Astrocyte (in vitro differentiated cells and primary cell): ENCODE measurements at places on chromosomes 7 and 10. TPM values are rescaled to one million over a fixed set of nuclear protein-coding genes. Genes with fewer than 3 reads are reported as not detected.

DNA sequence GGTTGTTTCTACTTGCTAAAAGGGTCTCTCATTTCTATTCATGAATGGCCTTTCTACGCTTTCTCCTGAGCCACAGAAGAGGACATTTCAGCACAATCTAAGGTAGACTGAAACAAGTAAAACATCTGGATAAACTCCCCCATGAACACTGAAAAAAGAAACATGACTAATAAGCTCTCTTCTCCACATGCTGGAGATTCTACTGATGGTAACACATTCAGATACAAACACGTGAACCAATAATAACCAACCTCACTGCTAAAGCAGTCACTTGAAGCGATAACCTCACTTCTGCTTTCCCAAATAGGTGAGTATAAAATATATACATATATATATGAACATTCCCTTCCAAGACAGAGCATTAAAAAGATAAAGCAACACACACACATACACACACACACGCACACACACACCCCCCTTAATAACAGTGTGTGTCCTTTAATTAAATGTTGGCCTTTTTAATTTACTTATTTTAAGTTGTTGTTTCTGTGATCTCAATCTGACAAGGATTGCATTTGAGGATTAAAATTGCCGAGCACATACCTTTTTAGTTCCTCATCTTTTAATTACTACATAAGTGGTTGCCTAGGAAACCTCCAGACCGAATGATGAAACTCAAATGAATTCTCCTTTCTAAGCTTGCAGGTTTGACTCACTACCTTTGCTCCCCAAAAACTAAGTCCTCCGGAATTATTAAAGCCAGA is 292.4 kb upstream of the KLF14 start:
- H3K36me3 ChIP-seq = no peaks in the 10 kb centered on the region
- H3K4me1 ChIP-seq = peaks cover 4% of the 10 kb centered on the region
- H3K4me3 ChIP-seq = no peak overlapping the region
- peak; percentile 80 for DNase-seq
- no peaks in the 10 kb centered on the region for H3K27me3 ChIP-seq

- no peak overlapping the region for H3K4me3 ChIP-seq
- H3K27ac ChIP-seq = no peak overlapping the region
Observed at GRCh38 chr10:34766811-34767494, 48.1 kb downstream of the PARD3 start.

DNA sequence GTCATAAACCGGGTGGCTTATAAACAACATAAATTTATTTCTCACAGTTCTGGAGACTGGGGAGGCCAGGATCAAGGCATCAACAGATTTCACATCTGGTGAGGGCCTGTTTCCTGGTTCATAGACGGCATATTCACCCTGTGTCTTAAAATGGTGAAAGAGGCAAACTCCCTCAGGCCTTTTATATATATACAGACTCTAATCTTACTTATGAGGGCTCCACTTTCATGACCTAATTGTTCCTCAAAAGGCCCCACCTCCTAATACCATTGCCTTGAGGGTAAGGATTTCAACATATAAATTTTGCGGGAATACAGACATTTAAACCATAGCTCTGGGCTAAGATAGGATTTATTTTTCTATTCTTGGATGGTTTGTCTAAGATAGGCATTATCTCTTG is 187.2 kb downstream of the PPP1R3A start:
- no peaks in the 10 kb centered on the region for H3K36me3 ChIP-seq
- no peaks in the 10 kb centered on the region for H3K27me3 ChIP-seq
- H3K27ac ChIP-seq = no peak overlapping the region

The KIFBP gene
- 34.9 and 39.2 TPM in 2 replicates for total RNA-seq

GRCh38 chr10:30738416-30738815 is 108.9 kb upstream of the LYZL2 start:
- H3K27me3 ChIP-seq = no peaks in the 10 kb centered on the region
- no peak for DNase-seq
- H3K27ac ChIP-seq = no peak overlapping the region
- peaks cover 10% of the 10 kb centered on the region for H3K4me1 ChIP-seq
- H3K4me3 ChIP-seq = no peak overlapping the region

GRCh38 chr7:150404172-150404804 is 25.2 kb downstream of the ZNF775 start:
- no peaks in the 10 kb centered on the region for H3K27me3 ChIP-seq
- no peaks in the 10 kb centered on the region for H3K36me3 ChIP-seq
- H3K4me1 ChIP-seq = peaks cover 16% of the 10 kb centered on the region
- peak overlapping the region; percentile 52 for H3K27ac ChIP-seq
- no peak for DNase-seq
- H3K4me3 ChIP-seq = peak overlapping the region; percentile 76

DNA sequence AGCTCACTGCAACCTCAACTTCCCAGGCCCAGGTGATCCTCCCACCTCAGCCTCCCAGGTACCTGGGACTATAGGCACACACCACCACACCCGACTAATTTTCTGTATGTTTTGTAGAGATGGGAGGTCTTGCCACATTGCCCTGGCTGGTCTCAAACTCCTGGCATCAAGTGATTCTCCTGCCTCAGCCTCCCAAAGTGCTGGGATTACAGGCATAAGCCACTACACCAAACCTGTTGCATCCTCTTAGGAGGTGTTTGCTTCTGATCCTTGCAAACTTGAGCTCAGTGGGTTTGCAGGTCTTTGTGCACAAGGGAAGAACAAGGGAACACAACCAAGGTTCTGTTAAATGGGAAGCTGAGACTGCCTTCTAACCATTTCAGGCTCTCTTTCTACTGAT is 184.6 kb downstream of the ARHGAP12 start:
- no peaks in the 10 kb centered on the region for H3K36me3 ChIP-seq
- H3K4me3 ChIP-seq = no peak overlapping the region
- no peaks in the 10 kb centered on the region for H3K27me3 ChIP-seq
- H3K27ac ChIP-seq = no peak overlapping the region
- peaks cover 24% of the 10 kb centered on the region for H3K4me1 ChIP-seq
